A549 (cell line): ENCODE measurements at places on chromosomes 6 and 20.

DNA sequence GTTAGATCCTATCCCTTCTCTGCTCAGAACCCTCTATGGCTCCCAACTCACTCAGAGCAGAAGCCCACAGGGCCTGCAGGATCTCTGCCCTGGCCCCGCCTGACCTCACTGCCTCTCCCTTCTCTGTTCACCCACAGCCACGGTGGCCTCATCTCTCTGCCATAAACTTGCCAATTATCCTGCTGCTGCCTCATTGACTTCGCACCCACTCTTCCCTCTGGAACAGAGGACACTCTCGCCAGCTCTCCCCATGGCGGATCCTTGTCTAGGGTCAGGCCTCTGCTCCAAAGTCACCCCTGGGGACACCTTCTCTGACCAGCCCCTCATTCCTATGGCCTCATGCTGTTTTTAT lies 86.4 kb downstream of the CEBPB start:
- no peak for DNase-seq

DNA sequence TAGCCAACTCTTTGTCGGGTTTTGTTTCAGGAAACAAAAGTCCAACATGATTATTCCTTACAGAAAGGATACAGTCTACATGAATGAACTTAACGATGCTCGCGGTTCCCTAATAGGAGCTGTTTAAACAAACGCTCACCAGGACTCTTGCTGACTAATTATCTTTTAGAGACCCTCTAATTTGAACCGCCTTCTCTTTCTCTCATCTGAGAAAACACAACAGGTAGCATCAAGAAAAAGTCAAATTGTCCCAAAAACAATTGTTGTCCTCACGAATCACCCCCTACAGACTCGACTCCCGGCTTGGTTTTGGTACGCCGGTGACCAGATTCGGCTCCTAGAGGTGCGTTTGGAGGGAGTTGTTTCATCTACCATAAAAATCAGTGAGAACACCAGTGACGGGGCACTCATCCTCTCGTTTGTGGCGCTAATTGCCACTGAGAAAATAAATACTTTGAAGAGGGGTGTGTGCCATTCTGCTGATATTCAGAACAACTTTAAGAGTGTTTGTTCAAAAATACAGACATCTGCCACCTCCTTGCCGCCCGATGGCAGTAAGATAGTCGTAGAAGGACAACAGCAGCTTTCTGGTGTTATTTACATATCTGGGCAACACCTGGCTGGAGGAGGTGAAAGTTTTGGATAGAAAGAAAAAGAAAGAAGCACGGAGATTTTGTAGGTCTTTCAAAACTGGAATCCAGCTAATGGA lies 1.1 kb upstream of the SIM1 start:
- DNase-seq, result no peak

DNA sequence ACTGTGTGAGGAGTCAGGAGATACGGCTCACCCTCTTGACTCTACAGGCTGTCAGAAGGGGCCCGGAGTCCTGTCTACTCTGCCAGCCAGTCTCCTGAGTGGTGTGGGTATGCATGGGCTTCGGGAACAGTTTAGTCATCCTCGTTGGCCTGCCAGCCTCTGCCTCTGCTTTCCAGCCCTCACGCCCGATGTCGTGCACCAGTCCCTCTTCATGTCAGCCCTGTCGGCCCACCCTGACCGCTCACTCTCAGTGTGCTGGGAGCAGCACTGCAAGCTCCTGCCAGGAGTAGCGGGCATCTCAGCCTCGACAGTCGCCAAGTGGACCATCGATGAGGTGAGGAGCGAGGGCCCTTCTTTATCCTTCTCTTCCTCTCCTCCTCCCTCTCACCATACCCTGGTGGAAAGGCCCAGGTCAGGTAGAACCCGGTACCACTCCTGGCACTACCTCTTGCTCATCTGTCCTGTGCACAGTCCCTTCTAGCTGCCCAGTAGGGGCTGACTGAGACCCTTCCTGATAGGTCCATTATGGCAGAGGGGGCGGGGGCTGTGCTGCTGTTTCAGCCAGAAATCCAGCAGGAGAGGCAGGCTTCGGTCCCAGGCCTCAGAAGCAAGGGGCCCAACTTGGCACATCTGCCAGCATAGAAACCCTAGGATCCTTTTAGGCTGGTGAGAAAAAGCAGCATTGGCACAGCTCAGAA lies 18.7 kb upstream of the SGK2 start:
- no peak for DNase-seq

- peak; percentile 83 for DNase-seq
These were observed 45.6 kb upstream of the RAB23 start for GRCh38 chr6:57267586-57268293.

- no peak for DNase-seq
These were observed 129.1 kb downstream of the SYCP2 start for GRCh38 chr20:59804347-59804746.

- no peak for DNase-seq
These were observed 26.4 kb upstream of the UST start for GRCh38 chr6:148720406-148720805.

DNA sequence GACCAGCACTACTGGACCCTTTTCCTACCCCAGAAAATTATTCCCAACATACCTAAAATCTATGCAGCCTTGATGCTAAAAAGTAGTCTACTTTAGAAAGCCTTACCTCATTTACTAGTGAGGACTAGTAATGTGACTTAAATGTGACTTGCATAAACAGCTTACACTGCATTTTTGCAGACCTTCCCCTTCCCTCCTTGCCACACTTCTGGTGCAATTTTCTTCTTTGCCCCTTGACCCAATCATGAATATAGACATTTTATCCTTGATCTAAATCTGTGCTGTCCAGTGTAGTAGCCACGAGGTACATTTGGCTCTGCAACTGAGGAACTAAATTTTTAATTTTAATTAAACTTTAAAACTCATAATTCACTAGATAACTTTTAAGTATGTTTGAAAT lies 7.0 kb upstream of the ZKSCAN8 start:
- DNase-seq, result no peak

DNA sequence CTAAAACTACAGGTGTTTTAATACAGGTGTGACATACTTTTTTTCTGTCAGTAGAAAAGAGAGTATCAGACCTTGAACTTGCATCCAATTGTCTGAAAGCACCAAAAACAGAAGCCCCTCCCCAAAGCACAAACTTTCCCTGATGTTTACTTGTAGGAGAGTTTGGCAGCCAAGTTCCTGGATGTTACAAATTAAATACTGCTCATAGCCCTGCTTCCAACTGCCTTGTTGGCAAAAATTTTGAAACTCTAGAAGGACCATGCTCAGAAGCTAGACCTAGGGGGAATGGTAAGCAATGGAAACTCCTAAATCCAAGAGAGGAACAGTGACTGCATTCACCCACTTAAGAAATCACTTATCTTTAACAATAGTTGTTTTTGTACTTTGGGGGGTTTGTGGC lies 17.0 kb upstream of the ARG1 start:
- no peak for DNase-seq

- no peak for DNase-seq
These were observed 171.8 kb downstream of the TRIM27 start for GRCh38 chr6:28751963-28752350.

DNA sequence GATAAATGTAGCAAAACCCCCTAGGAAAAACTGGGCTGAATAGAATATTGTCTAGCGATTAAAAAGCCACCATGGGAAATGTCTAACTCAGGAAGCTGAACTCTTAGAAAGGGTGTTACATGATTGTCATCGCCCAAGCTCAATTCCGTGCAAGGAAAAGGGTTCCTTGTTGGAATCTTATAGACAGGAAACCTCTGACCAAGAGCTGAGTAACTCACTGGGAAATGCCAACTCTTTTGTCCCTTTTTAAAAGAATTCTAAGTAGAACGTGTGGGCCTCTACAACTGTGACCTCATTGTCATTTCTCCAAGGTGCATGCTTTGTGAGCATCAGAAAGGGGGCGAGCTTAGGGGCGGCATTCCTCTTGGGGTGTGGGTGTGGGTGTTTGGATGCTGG lies 88.1 kb downstream of the SYNJ2 start:
- DNase-seq, result no peak

DNA sequence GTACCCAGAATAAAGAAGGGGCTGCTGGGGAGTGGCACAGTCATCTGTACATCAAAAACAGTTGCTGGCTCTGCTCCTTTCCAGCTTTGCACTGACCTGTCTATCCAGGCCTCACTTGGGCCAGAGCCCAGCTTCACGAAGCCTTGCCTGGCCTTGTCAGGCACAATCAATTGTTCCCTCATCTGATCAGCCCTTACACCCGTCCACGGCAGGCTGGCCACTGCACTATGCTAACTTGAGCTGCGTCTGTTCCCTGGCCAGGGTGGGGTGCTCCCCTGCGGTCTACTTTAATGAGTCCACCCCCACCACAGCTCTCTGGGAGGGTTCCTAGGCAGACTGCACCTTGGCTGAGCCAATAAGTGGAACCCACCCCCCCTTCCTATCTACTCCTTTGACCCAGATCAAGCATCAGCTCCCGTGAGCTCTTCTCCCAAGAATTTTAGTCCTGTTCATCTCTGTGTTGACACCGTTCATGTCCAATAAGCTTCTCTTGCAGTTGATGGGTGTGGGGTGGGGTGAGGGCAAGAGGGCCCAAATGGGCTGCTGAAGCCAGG lies 74.3 kb upstream of the MLN start:
- no peak for DNase-seq

GRCh38 chr20:62219992-62220665 lies at the start of gene HRH3:
HRH3 (minus strand) TSS chr20:62220278; CDS start chr20:62219970, 308 bp downstream.
- DNase-seq, result no peak

GRCh38 chr6:28710466-28711191 lies 184.9 kb downstream of the GPX5 start:
- peak; percentile 87 for DNase-seq

GRCh38 chr6:145903356-145904102 lies 60.6 kb downstream of the SHPRH start:
- DNase-seq, result peak; percentile 10

DNA sequence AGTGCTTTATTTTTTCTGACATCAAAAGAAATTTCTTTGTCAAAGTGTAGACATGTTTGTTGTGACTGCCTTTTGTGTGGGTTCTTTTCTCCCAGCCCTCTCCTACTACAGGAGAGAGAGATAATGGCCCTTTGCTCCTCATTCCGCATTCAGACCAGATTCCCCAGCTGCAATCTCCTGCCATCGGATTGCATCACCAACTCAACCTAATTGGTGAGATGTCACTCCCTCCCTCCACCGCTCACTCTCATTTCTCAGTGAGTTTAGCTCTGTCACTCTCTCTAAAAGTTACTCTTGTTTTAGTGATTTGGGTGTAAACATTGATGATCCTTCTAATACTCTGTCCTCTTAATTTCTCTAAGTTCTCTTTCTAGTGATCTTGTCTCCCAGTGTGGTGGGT lies 22.7 kb downstream of the UTRN start:
- no peak for DNase-seq

- DNase-seq, result no peak
These were observed 113.9 kb upstream of the STMND1 start for GRCh38 chr6:16987996-16988395.

DNA sequence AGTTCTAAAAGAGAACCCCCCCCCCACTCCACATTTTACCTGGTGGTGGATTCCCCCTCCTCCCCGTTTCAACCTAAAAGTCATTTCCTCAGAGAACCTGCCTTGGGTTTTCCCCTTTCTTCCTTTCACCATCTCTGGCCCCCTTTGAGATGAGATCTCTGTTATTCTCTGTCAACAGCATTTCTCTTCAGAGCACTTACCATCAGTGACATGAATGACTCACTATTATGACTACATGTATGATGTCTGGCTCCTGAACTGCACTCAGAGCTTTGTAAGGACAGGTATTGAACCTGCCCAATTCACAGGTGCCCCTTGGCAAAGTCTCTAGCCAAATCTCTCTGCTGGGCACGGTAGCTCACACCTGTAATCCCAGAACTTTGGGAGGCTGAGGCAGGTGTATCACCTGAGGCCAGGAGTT lies 61.4 kb upstream of the JARID2 start:
- no peak for DNase-seq

GRCh38 chr6:35562060-35562459 lies 49.4 kb upstream of the TULP1 start:
- no peak for DNase-seq

DNA sequence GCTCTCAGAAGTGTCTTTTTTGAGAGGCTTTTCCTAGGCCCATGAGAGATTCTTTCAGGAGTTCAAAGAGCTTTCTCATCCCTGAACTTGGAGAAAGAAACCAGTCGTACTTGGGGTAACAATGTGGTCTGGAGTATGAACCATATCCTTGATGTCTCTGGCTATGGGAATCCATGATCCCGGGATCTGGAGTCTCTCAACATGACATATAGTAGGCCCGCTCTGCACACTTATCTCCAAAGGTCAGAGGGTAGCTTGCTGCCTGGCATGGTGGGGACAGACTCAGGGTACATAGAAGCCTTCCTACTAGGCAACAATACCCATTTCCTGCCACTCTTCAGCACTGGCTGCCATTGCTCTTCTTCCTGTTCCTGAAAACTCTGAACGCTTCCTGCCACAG lies 42.2 kb upstream of the NFATC2 start:
- no peak for DNase-seq

- DNase-seq, result no peak
These were observed 564.3 kb downstream of the LMBRD1 start for GRCh38 chr6:69232496-69232895.

GRCh38 chr6:37382994-37383765 lies 29.4 kb downstream of the RNF8 start:
- DNase-seq, result no peak

DNA sequence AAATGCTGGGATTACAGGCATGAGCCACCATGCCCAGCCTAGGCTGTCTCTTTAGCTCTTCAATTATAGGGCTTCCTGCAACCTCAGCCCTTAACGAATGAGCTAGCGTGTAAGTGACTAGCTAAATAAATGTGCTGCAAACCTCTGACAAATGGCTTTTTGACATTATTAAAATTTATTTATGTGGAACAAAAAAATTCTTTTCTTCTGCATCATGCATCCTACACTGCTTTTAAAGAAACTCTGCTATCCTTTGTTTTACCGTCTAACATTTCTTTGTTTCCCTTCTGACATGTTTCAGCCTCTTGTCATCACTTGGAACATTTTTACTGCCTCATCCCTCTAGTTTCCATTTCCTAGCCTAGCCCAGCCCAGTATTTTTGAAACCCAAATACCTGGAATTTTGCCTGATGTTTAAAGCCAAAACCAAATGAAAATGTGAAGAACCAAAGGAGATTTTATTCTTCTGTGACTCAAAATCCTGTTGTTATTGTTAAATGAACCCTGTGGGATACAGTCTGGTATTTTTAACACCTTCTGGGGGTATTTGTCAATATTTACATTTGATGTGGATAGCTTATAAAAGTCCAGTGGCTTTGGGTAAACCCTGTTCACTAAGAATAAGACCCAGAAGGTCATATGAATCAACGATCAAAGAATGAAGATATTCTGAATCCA lies 9.5 kb downstream of the NT5E start:
- no peak for DNase-seq
